Amniotic epithelial cell (primary cell): ENCODE measurements at places on chromosomes 1 and 21.

GRCh38 chr1:201261771-201262547 lies 21.3 kb upstream of the PKP1 start:
- no peak for DNase-seq

- DNase-seq, result no peak
These were observed 410.1 kb upstream of the LYPLAL1 start for GRCh38 chr1:218763538-218763937.

DNA sequence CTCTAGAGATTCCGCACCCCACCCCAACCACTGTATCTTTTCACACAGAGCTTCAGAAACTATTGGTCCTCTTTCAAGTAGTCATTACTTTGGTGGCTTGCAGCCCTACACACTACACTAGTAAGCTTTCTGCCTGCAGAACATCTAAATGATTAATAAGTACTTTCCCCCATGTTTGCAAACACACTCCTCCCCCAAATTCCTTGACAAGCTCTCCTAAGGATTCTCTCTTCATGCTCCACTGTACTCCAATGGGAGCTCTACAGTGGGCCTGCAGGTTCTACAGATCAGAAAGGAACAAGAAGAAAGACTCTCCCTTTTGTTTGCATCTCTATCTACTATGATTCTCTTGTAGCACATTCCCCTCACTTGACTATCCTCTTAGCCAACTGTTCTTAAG lies 16.3 kb upstream of the NUF2 start:
- no peak for DNase-seq

- peak; percentile 99 for DNase-seq
These were observed 105.9 kb upstream of the SLC45A1 start for GRCh38 chr1:8211883-8212579.

DNA sequence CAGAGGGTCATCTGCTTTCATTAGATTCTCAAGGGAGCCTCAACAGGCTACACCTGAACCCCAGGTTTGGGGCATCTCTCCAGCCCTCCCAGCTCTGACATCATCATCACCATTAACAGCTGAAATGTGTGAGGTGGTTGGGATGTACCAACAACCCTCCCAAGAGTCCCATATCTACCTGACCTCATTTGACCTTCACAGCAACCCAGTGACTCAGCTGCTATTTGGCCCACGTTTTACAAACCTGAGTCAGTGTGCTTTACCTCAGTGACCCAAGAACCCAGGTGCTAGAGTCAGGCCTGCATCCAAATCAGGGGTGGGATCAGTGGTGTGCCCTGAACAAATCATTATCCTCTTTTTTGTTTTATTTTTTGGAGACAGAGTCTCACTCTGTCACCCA lies 53.3 kb upstream of the TINAGL1 start:
- peak; percentile 26 for DNase-seq

- DNase-seq, result no peak
These were observed 19.1 kb downstream of the ZC3H12A start for GRCh38 chr1:37493336-37494098.

GRCh38 chr1:3819771-3820200 lies 23.5 kb upstream of the LRRC47 start:
- DNase-seq, result no peak

DNA sequence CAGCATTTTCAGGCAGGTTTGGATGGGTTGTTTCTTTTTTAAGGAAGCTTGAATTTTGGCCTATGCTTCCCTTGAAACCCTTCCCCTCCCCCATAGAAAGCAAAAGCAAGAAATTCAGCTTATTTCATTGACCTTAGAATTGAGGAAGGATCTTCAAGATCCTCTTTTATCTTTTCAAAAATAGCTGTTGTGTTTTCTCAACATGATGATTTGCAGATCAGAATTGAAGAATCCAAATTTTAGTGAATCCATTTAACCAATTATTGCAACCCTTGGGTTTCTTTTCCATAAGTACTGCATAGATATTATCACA lies 73.7 kb downstream of the LRRC8C start:
- DNase-seq, result no peak

- peak; percentile 50 for DNase-seq
These were observed 53.1 kb downstream of the NBPF6 start for GRCh38 chr1:108503062-108503733.

DNA sequence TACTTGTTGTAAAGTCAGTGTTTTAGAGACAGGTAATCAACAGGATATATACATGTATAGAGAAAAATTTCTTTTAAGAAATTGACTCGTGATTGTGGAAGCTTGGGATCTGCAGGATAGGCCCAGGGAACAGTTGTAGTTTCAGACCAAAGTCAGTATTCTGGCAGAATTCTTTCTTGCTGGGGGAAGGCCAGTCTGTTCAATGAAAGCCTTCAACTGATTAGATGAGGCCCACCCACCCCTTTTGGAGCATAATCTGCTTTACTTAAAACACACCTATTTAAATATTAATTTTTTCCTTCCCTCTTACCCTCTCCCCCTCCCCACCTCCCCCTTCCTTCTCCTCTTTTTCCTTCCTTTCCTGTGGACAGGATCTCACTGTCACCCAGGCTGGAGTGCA lies 48.0 kb downstream of the FNBP1L start:
- DNase-seq, result no peak

GRCh38 chr1:156424806-156425432 lies 55.9 kb downstream of the RHBG start:
- DNase-seq, result no peak

- peak; percentile 54 for DNase-seq
These were observed 1211.6 kb upstream of the ADGRL4 start for GRCh38 chr1:80218112-80218511.

DNA sequence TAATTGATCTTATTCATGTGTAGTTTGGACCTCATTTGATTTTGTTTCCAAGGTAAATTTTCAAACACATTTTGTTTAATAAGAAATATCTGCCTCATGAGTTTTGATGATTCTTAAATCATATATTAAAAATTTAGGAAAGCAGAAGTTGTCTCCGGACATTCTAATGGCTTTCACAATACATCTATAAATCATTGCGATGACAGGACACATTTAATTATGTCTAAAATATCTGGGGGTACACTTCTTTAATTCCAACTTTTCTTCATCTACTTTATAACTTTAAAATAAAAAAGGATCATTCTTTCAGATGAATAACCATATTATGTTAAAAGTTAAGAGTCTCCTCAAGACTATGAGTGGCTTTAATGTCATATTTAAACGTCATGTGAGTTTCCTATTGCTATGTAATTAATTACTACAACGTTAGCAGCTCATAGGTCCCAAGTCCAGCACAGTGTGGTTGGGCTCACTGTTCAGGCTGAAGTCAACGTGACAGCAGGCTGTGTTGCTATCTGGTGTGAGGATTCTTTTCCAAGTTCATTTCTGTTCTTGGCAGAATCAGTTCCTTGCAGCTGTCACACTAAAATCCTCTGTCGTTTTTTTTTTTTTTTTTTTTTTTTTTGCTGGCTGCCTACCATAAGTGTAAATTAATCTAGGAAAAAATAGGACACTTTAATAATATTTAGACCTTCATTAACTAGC lies 893.5 kb downstream of the LTN1 start:
- DNase-seq, result no peak

- DNase-seq, result no peak
These were observed 32.7 kb downstream of the C8B start for GRCh38 chr1:56933161-56933560.

DNA sequence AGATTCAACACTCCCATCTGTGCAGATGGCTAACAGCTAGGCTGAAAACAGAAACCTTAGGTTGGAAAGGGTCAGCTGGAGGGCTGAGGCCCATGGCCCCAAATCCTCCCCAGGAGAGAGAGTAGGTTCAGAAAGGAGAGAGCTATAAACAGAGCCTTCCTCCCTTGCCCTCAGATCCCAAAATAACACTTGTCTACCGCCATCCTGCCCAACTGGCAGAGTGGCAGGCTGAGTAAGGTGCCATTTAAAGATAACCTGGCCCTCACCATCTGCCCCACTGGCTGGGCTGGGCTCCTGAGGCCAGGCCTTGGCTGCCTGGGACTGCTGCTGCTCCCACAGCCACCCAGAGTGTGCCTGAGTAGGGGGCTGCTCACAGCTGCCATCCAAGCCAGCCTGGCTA lies 4.3 kb upstream of the SHISA4 start:
- DNase-seq, result no peak

DNA sequence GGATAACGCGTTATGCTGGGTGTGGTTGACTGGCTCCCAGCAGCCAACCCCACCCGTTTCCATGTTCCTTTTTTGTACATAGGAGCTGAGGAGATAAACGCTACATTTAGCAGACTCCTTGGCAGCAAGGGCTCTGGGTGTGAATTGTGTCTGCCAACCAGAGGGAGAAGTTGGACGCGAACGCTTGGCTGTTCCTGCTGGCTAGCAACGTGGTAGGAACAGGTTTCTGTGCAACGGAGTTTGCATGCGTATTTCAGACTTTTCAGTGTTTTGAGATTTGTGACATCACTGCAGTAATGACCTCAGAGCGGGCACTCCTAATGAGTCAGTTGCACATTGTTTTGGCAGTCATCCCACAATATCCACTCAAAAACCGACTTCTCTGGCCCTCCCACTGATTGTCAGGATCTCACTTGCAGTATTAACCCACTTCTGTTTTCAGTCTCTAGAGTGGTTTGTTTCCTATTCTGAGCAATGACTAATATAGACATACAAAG lies 98.7 kb upstream of the RGS1 start:
- peak; percentile 91 for DNase-seq

- no peak for DNase-seq
These were observed 12.6 kb downstream of the TRIM46 start for GRCh38 chr1:155186067-155186793.

- DNase-seq, result peak; percentile 5
These were observed 437.0 kb downstream of the SIPA1L2 start for GRCh38 chr1:232192781-232193450.

- no peak for DNase-seq
These were observed 108.7 kb upstream of the ACTRT2 start for GRCh38 chr1:2912424-2913061.
